GDM1 (cell line): ENCODE measurements at places on chromosomes 2 and 18.

GRCh38 chr2:190405070-190405469, 3.1 kb upstream of the MFSD6 start:
- no peak for DNase-seq

DNA sequence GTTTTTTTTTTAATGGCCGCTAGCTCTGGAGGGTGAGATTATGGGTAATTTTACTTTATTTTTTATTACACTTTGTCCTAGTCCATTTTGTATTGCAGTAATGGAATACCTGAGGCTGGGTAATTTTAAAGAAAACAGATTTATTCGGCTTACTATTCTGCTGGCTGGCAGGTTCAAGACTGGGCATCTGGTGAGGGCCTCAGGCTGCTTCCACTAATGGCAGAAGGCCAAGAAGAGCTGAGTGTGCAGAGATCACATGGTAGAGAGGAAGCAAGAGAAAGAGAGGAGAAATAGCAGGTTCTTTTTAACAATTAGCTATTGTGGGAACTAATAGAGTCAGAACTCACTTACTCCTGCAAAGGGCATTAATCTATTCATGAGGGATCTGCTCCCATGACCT, 52.4 kb upstream of the ARHGAP28 start:
- DNase-seq, result no peak

- DNase-seq, result no peak
Observed at GRCh38 chr18:22084547-22084946, 84.8 kb upstream of the GATA6 start.

GRCh38 chr2:33321236-33321771, 155.1 kb upstream of the RASGRP3 start:
- peak; percentile 15 for DNase-seq

DNA sequence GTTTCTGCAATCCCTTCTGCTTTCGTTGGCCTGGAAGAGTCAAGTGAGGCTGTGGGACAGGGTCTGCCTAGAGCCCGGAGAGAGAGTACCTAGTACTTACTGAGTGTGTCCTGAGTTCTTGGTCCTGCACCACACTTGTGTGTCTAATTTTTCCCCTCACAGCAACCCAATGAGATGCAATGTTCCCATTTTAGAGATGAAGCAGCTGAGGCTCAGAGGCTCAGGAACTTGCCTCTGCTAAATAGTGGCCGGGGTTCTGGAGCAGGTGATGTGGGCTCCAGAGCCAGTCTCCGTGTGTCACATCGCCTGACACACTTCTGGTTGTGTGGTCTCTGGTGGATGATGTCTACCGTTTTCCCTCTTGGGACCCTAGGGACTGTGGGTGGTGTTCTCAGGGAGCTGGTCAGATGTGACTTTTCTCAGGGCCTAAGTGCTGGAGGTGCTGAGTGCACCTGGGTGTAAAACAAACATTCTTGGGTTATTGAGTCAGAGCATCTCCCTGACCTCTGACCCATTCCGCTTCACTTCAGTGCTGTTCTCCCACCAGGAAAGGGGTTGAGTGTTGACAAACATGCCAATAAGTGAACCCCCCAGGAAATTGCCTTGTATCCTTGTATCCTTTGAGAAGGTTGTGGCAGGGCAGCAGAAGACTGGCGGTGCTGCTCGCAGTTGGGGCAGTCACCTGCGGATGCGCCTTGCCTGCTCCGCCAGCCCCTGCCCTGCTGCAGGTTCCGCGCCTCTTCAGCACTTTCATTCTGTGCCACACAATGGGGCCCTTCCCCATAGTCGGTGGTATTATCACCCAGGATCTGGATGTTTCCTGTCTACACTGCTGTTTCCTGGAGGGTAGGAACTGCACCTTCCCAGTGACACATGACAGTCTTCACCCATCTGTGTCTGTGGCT, 32.1 kb downstream of the HK2 start:
- DNase-seq, result no peak

GRCh38 chr2:47097563-47097962, 57.5 kb downstream of the STPG4 start:
- no peak for DNase-seq

- DNase-seq, result no peak
Observed at GRCh38 chr18:13374096-13374467, 155.5 kb downstream of the LDLRAD4 start.

DNA sequence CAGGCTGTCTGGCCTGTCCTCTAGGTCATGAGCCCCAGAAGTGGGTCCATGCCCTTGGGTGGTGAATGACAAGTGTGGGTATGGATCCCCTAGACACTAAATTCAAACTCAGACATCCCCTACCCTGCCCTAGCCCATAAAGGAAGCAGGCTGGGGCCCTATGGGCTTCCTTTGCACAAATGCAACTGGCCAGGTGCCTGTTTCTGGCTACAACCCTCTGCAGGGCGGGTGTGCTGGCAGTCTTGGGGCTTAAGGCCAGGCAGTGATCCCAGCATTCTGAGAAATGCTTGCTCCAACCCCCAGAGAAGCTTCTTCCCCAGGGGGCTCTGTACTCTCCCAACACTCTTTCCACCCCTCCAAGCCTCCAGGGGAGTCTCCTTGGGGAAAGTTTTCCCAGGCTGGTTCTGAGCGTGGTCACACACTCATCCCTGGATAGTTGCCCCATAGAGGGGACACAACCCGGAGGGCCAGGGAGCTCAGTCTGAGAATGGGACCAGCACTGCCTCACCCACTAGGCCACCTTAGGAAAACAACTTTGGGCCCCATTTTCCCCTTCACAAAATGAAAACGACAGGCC, 16.6 kb upstream of the ASPRV1 start:
- no peak for DNase-seq

DNA sequence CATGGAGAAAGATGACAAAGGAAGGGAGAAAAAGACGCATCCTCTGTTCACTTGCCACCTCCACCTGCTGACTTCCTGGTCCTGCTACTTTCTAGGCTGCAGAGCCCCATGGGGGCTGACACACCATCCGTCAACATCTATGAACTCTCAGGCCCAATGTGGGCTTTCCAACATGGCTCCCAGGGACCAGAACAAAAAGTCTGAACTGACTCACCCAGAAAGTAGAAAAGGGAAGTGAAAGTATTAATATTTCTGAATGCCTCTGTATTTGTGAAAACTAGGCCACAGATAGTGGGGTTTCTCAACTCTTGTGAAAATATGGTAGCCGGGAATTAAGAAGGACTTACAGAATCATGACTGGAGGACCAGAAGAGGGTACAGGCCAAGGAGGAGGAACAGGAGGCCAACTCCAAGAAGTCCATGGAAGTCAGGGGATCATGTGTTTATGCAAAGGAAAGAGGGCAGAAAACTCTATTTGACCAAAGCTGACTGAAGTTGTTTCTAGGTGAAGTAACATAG, 123.1 kb upstream of the CAB39 start:
- no peak for DNase-seq
